ENCODE measurements at places on chromosomes 4 and X.

DNA sequence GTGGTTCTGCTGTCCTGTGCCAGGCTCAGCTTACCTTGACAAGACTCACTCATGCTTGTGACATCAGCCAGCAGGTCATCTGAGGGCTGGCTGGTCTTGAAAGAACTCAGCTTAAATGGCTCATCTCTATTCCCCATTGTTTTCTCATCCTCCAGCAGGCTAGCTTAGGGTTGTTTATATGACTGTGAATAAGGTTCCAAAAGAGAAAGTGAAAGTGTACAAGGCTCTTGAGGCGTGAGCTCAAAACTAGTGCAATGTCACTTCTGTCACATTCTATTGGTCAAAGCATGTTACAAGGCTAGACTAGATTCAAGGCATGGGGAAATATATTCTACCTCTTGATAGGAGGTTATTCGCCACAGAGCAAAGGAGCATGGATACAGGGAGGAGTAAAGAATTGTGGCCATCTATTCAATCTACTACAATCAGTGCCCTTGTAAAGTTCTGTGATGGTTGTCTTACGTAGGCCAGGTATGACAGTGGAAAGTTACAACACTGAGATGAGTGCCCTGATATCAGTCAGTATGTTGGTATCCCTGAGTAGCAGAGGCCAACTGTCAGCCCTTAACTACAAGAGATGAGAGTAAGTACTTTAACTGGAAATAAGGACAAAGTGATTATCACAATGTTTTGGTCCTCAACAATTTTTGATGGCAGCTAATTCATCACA is 19.8 kb upstream of the TMLHE start:
- DNase-seq, result no peak

DNA sequence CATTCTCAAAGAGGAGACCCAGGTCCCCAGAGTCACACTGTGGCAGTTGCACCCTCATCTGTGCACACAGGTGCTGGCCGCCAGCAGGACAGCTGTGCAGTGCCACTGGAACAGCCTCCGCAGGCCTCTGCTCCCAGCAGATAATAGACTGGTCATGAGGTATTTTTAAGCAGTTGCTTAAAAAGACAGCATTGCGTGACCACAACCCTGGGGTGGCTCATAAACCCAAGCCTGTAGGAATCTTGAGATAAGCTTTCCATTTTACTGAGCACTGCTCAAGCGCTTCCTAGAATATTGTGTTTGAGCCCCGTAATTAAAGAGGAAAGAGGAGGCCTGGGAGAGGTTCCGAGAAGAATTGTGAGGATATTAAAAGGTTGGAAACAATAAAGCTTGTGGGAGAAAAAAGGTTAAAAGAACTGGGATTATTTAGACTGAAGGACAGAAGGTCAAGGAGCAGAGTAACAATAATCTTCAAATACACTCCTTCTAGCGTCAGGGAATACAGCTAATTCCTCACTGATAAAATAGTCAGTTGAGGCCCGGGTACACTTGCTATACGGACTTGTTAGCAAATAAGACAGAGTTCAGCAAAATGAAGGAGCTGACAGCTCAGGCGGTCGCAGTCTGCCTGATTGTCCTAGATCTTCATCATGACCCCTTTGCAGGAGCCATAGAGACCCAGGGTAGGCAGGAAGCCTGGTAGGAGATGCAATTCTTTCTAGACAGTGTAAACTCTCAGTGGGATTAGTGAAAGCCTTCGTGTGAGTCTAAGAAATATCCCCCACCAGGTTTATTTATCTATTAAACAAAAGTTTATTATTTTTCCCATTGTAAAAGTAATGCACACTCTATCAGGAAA is 86.2 kb upstream of the KIT start:
- no peak for DNase-seq

DNA sequence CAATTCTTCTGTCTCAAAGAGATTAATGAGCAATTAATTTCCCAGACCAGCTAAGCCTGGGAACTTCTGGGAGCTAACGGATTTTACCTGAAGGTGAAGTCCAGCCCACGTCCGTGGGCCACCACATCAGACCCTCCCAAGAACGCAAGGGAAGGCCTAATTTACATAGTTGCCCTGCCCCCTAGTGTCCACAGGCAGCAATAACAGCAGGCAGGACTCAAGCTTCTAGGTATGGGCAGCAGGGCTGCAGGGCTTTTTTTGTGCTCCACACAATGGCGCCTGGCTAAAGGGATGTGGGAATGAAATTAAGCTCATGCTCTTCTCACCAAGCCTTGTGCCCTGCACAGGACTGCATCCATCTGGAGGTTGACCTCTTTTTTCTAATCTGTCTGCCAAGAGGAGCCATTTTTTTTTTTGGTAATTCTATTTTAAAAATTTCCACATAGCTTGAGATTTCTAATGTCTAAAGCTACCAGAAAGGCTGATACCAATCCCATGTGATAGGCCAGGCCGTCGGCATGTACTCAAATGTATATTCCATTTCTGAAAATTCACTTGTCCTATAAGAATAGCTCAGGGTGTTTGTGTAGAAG is 111.9 kb upstream of the TMEM164 start:
- DNase-seq, result peak; percentile 48

- no peak for DNase-seq
Observed at GRCh38 chr4:153087671-153088194, 116.5 kb upstream of the TRIM2 start.

DNA sequence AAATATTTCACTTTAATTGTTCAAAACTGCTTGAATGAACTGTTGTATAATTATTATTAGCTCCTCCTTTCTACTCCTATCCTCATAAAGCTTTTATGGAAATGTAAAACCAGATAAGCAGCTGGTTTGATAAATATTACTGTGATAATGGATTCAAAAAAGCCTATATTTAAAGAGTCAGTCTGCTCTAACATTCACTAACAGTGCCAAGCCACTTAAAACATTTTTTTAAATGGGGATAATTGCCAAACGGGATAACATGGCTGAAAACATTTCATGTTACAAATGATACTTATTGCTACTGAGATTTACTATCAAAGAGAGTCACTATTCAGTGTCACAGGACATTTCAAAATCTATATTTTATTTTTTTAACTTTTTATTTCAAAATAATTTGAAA is 17.4 kb downstream of the ARHGAP24 start:
- DNase-seq, result no peak

Measured in NCI-H1092 (cell line).